ENCODE measurements at places on chromosomes 7 and 10.

DNA sequence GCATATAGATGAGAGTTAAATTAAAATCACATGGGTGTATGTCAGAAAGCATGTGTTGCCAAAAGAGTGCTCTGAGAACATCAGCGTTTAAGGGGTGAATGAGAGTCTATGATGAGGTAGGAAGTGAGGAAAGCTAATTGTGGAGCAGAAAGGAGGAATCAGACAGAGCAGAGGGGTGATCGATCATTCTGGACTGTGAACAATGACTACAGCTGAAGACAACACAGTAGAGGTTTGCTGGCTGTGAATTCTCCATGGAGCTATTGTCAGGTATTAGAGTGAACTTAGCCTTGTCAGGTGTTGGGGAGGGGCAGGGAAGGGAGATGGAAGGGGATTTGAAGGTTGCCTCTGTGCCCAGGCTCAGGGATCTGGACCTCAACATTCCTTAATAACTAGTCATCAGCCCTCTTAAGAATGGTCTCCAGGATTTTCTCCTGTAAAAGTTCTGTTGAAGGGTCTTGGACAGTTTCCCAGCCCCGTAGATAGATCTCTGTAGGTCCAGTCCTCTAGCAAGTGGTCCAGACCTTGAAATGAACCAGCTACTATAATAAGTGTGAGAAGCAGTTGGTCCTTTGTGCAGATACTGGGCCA lies 57.1 kb downstream of the KIF5B start:
- DNase-seq: no peak

- no peak for DNase-seq
Measured at GRCh38 chr10:101708870-101709269, 13.9 kb upstream of the FBXW4 start.

- DNase-seq: no peak
Measured at GRCh38 chr7:105209870-105210269, 178.9 kb downstream of the SRPK2 start.

GRCh38 chr10:49596493-49596809 lies 13.7 kb upstream of the SLC18A3 start:
- no peak for DNase-seq

DNA sequence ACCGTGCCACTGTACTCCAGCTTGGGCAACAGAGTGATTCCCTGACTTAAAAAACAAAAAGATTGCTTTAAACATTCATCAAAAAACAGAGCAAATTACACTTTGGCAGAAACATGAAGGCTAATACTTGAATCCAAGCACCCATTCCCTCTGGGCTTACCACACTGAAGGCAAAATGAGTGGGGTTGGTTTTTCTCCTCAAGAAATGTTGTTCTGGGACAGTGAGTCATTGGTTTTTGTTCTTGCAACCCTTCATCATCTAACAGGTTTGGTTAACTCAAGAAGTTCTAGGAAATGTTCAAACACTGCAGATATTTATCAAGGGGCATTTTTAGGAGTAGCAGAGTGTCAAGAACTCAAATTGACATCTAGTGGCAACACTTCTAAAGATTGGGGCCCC lies 60.5 kb downstream of the KIAA1217 start:
- no peak for DNase-seq

GRCh38 chr10:98422182-98422581 lies 7.2 kb upstream of the PYROXD2 start:
- DNase-seq: no peak

- no peak for DNase-seq
Measured at GRCh38 chr7:29371472-29371871, 176.9 kb downstream of the CHN2 start.

DNA sequence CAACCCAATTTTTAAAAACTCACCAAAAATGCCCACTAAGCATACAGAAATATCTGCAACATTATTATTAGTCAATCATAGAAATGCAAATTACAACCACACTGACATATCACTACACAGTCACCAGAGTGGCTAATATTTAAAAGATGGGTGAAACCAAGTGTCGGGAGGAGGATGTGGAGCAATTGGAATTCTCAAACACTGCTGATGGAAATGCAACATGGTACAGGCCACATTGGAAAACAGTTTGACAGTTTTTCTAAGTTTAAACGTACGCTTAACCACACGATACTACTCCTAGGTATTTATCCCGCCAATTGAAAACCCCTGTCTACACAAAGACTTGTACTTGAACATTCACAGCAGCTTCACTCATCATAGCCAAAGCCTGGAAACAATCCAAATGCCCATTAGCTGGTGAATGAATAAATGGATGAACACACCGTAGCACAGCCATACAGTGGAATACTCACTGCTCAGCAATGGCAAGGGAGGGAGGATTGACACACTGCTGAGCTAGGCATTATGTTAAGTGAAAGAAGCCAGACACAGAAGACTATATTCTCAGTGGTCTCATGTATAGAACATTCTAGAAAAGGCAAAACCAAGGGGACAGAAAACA lies 16.3 kb downstream of the GCK start:
- no peak for DNase-seq

GRCh38 chr7:127816354-127817190 lies 164.6 kb downstream of the SND1 start:
- DNase-seq: no peak

- no peak for DNase-seq
Measured at GRCh38 chr7:150974468-150975391, 3.4 kb downstream of the KCNH2 start.

- no peak for DNase-seq
Measured at GRCh38 chr7:12557282-12557681, 13.2 kb upstream of the SCIN start.

- no peak for DNase-seq
Measured at GRCh38 chr7:125358551-125359167, 429.0 kb upstream of the POT1 start.

GRCh38 chr10:70513848-70514309 lies 35.3 kb downstream of the PALD1 start:
- no peak for DNase-seq

DNA sequence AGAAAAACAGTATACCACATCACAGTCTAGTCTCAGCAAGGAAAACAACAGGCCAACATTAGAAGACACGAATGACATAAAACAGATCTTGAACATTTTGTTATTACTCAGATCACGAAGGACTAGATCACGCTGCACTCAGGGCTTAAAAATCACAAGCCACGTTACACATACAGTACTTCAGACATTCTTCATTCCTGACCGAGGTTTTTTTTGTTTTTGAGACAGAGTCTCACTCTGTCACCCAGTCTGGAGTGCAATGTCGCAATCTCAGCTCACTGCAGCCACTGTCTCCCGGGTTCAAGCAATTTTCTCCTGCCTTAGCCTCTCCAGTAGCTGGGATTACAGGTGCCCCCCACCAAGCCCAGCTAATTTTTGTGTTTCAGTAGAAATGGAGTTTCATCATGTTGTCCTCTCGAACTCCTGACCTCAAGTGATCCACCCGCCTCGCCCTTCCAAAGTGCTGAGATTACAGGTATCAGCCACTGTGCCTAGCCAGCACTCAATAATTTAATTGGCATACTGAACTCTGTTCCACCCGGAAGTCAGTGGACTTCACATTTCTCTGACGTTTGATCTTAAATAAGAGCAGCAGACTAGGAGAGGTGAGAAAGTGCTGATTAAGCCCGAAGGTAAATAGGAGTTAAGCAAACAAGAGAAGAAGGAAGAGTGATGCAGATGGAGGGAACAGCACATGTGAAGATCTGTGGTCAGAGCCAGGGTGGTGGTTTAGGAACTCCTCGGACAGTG lies 3.5 kb downstream of the AIMP2 start:
- DNase-seq: no peak

- DNase-seq: no peak
Measured at GRCh38 chr10:112080231-112080630, 103.3 kb downstream of the GPAM start.

DNA sequence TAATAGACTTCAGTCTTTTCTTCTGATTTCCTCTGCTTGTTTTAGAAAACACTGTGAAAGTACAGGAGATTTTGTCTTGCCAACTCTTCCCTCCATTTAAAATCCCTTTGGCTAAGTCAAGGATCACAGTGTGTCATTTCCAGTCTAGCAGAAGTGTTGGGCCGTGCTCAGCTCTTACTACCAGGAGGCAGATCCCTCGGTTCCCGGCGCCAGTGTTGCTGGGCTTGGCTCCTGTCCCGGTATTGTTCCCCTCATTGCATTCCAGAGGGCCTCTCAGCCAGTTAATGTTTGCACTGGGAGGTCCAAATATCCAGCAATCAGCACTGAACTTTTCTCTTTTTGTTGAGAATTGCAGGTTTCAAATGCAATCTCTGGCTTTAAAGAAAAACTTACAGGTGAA lies 612.1 kb upstream of the MGMT start:
- DNase-seq: no peak

DNA sequence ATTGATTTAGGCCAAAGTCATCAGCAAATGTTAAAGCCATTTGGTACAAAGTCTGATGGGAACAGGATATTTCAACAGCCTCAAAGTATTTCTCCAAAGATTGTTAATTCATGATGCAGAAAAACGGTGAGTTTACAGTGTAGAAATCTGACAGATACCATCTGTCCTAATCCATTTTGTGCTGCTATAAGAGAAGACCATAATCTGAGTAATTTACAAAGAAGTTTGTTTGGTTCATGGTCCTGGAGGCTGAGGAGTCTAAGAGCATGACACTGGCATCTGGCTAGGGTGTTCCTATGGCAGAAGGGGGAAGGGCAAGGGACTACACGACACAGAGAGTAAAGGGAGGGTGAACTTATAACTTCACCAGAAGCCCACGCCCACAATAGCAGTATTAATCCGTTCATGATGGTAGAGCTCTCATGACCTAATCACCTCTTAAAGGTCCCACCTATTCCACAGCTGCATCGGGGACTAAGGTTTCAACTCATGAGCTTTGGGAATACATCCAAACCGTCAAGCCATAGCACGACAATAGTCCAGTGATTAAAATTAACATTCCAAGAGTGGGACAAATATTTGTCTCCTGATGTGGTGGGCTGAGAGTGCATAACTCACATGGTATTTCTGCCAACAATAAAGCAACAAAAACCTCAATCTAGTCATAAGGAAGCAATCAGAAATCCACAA lies 298.6 kb upstream of the AKR1E2 start:
- no peak for DNase-seq

- DNase-seq: no peak
Measured at GRCh38 chr7:146937836-146938235, 821.2 kb downstream of the CNTNAP2 start.

- no peak for DNase-seq
Measured at GRCh38 chr10:107741971-107742370, 577.5 kb upstream of the SORCS1 start.

- DNase-seq: no peak
Measured at GRCh38 chr7:44973610-44974401, 5.0 kb downstream of the MYO1G start.

DNA sequence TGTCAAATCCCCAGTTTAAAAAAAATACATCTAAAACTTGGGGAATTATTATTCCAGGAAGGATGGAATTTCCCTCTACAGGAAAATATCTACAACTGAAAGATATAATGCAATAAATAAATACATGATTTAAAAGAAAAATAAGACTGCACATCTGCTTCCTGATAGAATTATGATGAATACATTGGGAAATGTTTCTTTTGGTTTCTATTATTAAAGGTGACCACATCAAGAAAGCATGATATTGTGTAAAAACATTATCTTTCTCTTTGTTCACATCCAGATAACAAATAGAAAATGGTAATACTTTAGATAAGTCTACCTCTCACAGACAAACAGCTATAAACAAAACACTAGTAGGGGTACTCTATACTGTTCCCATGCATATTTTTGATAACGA lies 19.2 kb downstream of the SEMA3D start:
- no peak for DNase-seq

DNA sequence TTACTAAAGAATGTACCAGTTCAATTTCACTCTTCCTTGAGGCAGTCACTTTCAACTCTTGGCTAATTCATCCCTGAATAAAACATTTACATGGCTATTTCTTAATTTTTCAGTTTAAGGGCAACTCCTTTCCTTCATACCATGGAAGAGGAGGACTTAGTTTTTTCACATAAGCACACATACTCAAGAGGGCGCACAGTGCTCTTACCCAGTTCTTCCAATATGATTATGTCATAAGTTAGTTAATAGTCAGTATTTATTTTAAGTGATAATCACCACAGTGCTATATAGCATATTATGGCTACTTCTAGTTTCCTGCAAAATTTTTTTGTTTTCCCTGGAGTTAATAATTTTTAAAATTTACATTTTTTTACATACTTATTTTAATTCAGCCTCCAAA lies 58.6 kb downstream of the SND1 start:
- DNase-seq: no peak

DNA sequence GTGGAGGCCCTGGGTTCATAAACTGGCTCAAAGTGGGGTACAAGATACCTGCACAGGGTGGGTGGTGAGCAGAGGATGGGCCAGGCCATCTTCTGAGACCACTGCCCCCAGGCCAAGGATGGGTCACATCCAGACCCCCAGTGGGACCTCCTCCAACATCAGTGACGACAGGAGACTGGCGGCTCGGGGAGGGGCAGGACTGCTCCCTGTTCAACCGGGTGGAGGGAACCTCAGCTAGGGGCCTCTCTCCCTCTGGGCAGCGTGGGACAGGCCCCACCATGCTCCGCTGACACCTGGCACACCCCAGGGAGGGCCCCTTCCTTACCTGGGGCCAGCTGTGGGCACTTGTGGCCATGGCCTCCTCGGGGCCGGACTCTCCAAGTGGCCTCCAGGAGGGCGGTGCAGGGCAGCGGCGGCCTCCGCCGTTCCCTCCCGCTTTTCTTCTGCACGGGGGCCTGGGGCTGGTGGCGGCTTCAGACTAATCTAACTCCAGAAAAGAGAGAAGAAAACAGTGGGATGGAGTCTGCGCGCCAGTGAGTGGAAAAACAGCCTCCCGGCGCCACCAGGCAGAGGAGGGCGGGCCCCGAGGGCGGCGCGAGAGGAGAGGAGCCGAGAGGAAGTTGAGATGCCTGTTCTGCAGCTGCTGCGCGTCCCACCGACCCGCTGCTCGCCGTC lies at the start of gene CALHM2:
CALHM2 (minus strand) TSS at position 540 of the 675 bp plus-strand sequence. CDS start 2,429 bp downstream, outside the sequence.
- no peak for DNase-seq

DNA sequence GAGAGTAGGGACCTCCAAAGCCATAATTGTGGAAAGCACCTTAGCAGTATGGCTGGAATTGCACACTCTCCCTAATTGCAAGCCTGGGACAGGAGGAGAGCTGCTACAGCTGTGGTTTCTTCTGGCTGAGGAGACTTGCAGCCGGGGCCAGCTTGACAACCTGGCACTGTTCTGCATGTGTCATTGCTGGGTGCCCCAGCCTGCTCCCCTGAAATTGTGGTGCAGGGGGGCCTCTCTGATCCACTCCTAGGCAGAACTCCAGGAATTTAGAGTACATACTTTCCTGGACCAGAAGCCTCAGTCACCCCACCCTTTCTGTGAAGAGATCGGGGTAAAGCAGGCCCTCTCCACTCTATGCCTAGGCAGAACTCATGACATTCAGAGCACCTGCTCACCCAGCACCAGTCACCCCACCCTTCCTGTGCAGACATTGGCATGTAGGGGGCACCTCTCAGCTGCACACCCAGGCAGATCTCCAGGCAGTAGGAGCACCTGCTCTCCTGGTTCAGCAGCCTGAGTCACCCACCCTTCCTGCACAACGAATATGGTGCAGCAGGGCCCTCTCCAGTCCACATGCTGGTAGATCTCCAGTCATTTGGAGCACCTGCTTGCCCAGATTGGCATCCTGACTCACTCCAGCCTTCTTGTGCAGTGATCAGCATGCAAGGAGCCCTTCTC lies 34.4 kb upstream of the DYNC1I1 start:
- DNase-seq: no peak

GRCh38 chr10:129495698-129496097 lies 28.7 kb downstream of the MGMT start:
- no peak for DNase-seq

Data from KG1 (cell line).